NCI-H1436 treated with DMSO at 0.1 percent for 48 hours (cell line): ENCODE measurements at places on chromosomes 1 and 21.

DNA sequence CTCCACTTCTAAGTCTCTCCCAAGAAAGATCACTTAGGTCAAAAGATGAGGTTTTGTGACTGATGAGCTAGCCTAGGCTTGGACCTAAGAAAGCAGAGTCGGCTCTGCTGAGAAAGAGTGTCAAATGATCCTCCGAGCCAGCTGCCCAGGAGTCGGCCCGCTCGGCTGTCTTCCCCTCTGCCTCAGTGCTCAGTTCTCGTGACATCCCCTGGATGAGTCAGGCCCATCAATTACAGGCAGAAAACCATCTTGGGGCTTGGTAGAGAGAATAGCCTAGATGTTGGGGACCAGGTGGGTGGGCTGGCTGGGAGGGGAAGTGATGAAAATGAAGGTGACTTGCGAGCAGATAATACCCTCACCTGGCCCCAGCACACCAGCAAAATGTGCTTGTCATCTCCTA, 60.5 kb downstream of the SLC66A1 start:
- DNase-seq = no peak

- DNase-seq = no peak
Observed at GRCh38 chr1:162219461-162219860, 150.0 kb downstream of the NOS1AP start.

- no peak for DNase-seq
Observed at GRCh38 chr1:156021093-156021428, 310 bp upstream of the SSR2 start.

DNA sequence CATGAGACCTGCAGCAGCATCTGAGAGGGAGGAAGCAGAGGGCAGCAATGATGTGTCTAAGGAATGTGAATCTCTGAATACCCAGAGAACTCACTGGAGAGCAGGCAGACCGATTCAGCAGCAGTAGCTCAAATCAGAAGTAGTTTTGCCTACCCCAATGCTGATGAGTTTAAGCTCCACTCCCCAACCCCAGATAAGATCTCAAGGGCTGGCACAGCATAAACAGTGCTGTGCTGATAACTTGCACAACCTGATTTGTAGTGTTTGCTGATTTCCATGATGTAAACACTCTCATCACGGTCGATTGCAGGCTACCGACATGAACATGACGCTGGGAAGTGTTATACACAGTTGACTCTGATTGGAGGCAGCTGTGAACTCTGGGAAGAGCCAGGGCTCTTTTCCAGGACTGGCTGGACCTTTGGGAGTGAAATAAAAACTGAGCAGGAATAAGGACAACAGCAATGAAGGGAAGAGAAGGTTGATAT, 11.2 kb upstream of the HMGCS2 start:
- DNase-seq = no peak

DNA sequence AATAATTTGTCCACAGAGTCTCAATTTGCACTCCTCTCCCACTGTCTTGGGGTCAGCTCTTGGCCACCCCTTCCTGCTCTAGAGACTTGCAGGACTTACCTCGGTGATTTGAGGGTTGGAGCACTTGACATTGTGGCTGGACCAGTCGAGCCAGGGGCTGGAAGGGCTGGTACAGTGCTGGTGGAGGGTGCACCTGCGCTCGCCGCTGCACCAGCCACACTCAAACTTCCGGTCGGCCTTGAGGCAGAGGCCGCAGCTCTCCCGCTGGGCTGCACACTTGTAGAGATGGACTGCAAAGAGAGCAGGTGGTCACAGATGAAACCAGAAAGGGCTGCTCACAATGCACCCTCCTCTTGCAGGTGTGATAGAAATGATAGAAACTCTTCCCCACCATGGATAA, 165.0 kb downstream of the PLXNA2 start:
- no peak for DNase-seq

- no peak for DNase-seq
Observed at GRCh38 chr1:192588546-192588945, 13.0 kb downstream of the RGS1 start.

GRCh38 chr1:244022311-244022710, 28.8 kb upstream of the ZBTB18 start:
- DNase-seq = no peak

DNA sequence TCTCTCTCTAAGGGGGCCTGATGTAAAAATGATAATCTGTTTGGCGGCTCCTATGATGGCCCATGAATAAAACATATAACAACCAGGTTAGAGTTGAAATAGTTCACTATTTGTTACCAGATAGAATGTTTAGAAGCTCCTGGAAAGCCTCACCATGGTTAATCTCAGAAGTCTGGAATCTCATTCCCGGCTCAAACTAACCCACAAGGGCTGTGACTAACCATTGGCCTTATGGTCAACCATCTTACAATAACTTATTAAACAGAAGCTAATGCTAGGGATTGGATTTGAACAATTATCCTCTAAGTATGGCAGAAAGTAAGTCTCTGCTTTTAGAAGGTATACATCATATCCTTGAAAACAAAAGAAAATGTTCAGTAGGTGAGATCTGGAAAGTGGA, 134.1 kb upstream of the ADGRL2 start:
- DNase-seq = no peak

GRCh38 chr1:203628201-203629015, 1.8 kb downstream of the ATP2B4 start:
- DNase-seq = no peak

- no peak for DNase-seq
Observed at GRCh38 chr1:18705811-18706210, 75.2 kb downstream of the PAX7 start.

DNA sequence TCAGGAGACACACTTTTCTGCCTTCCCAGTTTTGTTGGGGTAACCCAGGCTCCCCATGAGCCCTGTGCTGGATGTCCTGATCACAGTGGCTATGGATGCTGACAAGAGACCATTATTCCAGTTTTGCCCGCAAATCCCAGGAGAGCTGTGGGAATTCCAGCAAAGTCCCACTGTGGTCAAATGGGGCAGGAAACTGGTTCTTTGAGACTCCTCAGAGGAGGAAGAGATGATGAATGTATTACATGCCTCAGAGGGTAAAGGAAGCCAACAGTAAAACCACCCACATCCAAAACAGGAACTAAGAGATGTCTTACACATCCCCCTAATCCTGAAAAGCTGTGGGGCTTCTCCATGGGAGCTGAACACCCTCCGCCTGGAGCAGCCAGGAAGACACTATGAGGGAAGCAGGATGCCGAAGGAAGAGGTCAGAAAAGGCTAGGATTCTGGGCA, 12.8 kb upstream of the MPZL1 start:
- no peak for DNase-seq

- DNase-seq = no peak
Observed at GRCh38 chr1:163361123-163361934, 39.6 kb downstream of the NUF2 start.

GRCh38 chr1:109193653-109194590, 19.8 kb upstream of the SARS1 start:
- DNase-seq = no peak
